Motor neuron (in vitro differentiated cells): ENCODE measurements at places on chromosomes 4 and X. TPM values are rescaled to one million over a fixed set of nuclear protein-coding genes. Genes with fewer than 3 reads are reported as not detected.

- no peak for ATAC-seq
Measured at GRCh38 chr4:72432975-72433374, 136.0 kb downstream of the ADAMTS3 start.

BLTP1 gene
- 65.9 and 66.6 TPM in 2 replicates for total RNA-seq

GRCh38 chrX:70301716-70302115, 11.8 kb downstream of the KIF4A start:
- ATAC-seq = no peak

NRK gene
- total RNA-seq = 0.08 and 0.09 TPM in 2 replicates

DNA sequence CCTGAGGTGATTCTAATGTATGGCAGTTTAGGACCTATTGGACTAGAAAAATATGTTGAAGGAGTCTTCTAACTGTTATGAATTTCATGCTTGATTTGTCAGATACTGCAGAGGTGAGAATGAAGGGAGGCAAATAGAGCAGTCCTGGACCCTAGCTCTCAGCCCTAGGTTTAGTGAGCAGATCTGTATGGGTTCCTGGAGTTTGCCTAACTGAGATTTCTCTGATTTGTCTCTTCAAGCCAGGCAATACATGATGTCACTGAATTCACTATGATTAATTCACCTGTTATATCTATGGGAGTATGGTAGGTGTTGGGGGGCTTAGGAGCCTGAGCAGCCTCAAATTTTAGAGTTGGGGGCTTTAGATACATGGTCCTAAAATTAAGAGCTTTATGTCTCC, 2.6 kb downstream of the MND1 start:
- no peak for ATAC-seq

DNA sequence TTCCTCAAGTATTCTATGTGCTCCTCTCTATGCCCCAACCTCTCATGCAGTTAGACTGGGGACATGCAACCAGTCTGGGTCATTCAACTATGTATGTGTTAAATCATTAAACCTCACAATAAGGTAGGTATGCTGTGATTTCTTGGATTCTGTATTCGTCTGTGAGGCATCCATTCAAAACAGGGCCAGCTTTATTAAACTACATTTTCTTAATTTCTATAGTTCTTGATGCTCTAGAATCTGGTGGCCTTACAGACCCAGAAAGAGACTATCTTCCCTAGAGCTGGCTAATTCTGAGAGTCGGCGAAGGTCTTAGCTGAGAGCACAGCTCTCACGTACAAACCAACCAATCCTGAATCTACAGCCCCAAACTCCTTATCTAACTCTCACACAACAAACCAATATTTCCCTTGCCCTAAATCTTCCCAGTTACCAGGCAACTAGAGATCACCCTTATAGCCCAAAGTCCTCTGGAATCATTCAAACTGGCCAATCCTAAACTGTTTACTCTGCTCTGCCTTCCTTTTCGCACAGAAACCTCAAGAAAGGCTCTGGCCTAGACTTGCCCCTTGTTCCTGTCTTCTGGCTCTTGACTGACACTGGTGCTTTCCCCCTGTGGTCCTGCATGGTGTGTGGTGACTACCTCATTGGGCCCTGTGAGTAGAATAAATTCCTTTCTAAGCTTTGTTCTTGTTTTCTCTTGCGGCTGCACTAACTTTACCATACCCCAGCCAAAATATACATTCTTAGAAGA, 203.5 kb upstream of the TET2 start:
- no peak for ATAC-seq

DNA sequence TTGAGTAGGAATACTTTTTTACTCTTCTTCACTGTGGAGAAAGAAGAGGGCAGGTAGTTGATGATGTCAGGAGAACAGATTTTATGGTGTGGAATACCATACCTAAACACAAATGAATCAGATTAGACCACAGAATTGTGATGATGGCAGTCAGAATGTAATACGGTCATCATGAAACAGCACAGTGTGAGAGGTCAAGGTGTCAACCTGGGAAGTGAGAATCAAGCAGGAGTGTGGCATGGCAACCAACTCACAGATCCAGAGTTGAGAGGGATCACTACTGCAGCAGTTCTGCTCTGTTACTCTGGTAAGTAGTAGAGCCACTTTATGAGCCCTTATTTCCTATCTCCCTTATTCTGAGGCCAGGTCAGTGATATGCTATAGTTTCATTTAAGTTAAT, 27.7 kb downstream of the METTL14 start:
- no peak for ATAC-seq

GRID2 gene
- total RNA-seq = 0.11 and 0.15 TPM in 2 replicates

GRCh38 chrX:139026811-139027210, 315.3 kb upstream of the FGF13 start:
- ATAC-seq = no peak

DNA sequence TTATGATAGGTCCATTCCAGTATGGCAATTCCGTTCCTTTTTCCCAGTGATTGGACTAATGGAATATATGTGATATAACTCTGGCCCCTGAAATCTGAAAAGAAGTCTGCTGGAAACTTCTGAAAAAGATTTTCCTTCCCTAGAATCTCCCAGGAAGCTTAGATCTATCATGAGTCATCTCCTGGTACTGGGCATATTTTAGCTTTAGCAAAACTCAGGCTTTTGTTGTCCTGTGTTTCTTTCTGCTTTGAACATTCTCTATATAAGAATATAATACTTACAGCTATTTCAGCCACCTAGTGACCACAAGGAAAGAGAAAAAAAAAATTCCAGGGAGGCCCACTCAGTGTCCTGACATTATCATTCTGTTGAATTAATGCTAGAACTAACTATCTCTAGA, 597.2 kb upstream of the GRIA3 start:
- ATAC-seq = no peak
